Kidney tubule cell (primary cell): ENCODE measurements at places on chromosomes 2 and 18.

DNA sequence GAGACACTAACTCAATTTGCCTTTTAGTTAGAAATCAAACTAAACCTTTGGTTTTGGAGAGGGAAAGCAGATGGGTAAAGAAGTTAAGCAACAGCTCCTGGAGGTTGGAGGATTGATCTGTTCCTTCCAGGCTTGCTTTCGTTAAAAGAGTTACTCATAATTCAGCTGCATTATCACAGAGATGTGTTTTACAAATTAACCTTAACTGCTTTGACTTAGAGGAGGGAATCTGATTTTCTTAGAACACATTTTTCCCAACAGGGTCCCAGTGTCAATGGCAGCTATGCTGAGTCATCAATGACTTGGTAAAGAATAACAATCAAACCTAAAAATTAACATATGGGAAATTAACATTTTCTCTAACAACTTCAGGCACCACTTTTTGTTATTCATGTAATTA, 113.4 kb downstream of the COPS8 start:
- no peak for DNase-seq

DNA sequence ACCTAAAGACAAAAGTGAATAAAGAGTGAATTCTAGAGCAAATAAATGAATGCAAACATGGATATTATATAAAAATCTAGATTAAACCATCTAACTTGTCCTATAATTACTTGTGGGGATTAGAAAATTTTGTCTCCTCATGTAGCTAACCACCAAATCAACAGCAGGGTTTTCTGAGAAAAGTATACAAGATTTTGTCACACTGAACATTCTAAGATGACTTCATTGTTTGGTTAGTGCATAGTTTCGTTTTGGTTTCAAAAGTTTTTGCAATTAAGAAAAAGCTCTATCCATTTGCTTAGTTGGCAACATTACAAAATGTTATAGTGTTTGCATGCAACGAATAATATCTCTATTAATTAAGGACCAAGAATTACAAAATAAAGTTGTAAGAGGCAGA, 125.0 kb downstream of the LRP2 start:
- no peak for DNase-seq

GRCh38 chr18:72233106-72233505, 311.0 kb downstream of the CBLN2 start:
- DNase-seq = no peak

- DNase-seq = peak; percentile 83
These were observed 82.4 kb downstream of the RBMS1 start for GRCh38 chr2:160411167-160411566.

DNA sequence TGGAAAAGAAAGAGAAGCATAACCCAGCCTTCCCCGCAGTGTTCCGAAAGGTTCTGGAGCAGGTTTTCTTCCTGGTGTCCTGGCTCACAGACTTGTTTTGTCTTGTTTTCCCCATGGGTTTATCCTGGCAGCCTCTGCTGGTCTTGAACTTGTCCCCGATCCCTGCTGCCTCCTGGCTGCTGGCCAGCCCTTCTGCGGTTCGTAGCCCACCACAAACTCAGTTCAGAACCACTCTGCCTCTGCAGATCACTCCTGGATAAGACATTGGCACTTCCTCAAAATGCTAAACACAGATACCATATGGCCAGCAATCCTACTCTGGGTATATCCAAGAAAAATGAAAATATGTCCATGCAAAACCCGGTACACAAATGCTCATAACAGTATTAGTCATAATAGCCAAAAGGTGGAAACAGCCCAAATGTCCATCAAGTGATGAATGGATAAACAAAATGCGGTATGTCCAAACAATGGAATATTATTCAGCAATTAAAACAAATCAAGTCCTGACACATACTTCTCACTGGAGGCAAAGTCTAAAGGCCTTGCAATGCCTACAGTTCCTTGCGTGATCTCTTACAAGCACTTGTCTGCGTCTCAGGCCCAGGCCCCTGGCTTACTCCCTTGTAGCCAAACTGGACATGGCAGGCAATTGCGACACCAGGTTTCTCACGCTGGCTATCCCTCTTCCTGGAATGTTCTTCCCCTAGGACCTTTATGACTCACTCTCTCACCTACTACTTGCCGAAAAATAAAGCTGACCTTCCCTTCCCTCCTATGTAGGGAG, 28.0 kb upstream of the ARHGEF4 start:
- DNase-seq = peak; percentile 48

DNA sequence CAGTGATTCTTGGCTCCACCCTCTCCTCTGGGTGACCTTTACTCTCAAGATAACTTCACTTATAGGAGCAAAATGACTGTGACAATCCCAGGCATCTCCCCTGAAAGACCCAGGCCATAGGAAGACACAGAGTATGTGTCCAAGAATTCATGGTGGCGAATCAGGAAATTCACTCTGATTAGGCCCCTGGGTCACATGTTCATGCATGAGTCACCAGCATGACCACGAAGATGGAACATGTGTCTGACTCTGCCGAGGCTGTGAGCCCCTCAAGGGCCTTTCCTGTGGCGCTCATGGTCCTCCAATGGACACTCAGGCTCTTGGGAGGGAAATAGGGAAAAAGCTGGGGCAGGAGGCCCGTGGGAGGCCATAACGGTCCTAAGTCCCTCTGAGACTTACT, 74.0 kb upstream of the TEX51 start:
- DNase-seq = peak; percentile 2

DNA sequence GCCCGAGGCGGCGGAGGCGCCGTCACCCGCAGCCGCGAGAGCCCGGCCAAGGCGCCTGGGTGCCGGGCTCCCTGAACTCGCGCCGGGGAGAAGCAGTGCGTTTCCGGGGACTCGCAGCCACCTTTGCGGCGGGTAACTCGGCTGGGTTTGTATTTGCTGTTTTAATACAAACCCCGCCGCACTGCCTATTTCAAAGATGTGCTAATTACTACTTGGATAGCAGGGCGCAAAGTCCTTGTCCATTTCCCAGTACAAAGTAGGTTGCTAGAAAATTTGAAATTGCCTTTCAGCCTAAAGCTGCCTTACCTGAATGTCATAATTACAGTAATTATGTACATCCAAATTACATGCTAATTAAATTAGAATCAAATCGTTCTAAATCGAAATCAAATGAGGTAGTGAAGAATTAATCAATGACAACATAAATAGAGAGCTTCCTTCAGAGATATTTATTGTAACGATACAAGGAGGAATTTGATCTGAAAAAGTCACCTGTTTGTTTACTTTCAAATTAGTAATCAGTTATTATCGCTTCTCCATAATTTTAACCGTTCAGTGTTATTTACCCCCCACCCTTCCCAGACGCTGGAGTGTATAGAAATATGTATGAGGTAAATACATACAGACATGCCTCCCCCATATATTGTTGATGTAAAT, 8.1 kb downstream of the SP9 start:
- no peak for DNase-seq

DNA sequence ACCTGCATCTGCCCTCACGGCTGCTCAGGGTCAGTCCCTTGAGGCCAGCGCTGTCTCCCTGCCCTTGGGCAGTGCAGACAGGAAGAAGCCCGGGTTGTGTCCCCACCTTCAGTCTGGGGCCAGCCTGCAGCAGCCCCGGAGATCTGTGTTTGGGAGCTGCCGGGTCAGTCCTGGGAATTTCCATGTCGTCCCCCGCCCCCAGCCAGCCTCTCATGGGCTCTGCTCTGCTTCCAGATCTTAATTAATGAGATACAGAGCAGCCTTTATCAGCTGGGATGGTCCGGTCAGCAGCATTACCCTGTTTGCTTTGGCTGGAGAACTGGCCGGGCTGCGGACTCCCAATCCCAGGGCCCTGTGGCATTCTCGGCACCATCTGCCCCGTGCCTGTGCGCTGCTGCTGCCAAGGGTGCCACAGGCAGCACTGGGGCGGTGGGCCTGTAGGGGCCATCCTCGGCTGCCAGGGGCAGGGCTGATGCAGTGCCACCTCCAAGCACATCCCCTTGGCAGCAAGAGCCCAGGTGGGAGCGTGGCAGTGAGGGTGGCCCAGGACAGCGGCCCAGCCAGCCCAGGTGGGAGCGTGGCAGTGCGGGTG, 2.4 kb downstream of the BOK start:
- DNase-seq = peak; percentile 25

GRCh38 chr2:212227755-212228154, 310.8 kb downstream of the ERBB4 start:
- peak; percentile 60 for DNase-seq

DNA sequence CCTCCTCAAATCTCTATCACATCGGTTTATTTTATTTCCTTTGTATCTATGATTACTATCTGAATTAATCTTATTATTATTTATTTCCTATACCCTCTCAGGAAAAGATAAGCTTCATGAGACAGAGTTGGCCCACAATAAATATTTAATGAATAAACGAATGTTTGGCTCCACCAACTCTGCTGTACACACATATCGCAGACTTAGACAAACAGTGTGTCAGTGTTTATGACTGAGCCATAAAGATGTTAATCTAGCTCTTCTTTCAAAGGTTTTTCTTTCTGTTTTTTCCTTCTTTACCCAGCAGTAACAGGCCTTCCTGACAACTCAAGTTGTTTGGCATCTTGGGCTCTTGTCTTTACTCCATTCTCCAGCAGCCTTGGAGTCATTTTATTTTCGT, 329.5 kb downstream of the CDH2 start:
- DNase-seq = no peak

DNA sequence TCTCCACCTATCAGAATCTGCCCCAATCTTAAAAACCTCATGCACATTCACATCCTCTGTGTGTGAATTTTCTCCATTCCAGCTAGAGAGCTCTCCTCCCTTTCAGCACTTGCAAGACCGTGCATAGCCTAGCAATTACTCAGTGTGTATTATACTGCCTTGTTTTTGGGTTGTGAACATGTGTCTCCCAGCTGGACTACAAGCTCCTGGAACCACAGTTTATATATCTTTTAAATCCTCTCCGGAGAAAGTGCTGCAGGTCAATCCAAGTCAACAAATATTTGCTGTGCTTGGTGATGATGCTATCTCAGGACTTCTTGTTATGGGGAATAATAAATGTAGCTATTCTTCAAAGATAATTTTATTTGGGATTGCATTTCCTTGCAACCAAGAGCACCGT, 58.2 kb upstream of the MEX3C start:
- DNase-seq = no peak

- no peak for DNase-seq
These were observed 45.6 kb downstream of the KCNG3 start for GRCh38 chr2:42448163-42448562.

- no peak for DNase-seq
These were observed 117.0 kb downstream of the MGAT5 start for GRCh38 chr2:134370655-134371445.

- DNase-seq = no peak
These were observed 16.5 kb upstream of the ME2 start for GRCh38 chr18:50862401-50862800.
